C1 segment of cervical spinal cord (tissue), 14 donors: ENCODE measurements at places on chromosomes 1 and 21.

DNA sequence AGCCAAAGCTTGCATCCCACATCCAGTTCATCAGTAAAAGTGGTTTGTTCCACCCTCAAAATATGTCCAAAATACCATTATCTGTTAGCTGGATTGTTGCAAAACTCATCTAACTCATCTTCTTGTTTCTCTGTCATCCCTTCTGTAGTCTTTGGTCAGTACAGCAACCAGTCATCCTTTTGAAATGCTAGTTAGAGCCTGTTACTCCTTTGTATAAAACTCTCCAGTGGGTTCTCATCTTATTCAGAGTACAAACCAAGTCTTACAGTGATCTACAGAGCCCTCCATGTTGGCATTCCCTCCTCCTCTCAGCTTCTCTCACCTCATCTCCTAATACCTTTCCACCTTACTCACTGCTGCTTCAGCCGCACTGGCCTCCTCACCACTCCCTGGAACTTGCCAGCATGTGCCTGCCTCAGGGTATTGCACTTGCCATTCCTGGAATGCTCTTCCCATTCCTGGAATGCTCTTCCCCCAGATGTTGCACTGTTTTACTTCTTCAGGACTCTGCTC lies 70.6 kb downstream of the LAMC1 start:
- DNase-seq, result no peak

DNA sequence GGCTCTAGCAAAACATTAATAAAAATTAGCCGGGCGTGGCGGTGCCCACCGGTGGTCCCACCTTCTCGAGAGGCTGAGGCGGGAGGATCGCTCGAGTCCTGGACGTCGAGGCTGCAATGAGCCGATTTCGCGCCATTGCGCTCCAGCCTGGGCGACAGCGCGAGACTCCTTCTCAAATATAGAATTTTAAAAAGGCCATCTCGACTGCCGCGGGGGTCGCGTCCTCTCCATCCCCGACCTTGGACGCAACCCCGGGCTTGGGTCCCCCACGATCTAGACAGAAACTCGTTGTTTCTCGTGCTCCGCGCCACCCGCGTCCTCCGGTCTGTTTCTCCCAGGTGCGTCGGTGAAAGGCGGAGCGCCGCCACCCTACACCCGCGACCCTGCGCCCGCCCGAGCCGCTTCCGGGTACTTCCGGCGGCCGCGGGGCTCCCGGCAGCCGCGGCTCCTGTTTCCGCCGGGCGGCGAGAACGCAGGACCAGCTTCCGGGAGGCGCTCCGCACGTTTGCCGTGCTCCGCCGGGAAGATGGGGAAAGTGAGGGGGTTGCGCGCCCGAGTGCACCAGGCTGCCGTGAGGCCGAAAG lies at the start of gene SLX9:
TSS of gene SLX9 (plus strand) at position 498 of the 584 bp plus-strand sequence. CDS start at position 527, 29 bp downstream.
- peak; percentile 48 for DNase-seq

- no peak for DNase-seq
These were observed 216.0 kb downstream of the DENND1B start for GRCh38 chr1:197559244-197559643.

DNA sequence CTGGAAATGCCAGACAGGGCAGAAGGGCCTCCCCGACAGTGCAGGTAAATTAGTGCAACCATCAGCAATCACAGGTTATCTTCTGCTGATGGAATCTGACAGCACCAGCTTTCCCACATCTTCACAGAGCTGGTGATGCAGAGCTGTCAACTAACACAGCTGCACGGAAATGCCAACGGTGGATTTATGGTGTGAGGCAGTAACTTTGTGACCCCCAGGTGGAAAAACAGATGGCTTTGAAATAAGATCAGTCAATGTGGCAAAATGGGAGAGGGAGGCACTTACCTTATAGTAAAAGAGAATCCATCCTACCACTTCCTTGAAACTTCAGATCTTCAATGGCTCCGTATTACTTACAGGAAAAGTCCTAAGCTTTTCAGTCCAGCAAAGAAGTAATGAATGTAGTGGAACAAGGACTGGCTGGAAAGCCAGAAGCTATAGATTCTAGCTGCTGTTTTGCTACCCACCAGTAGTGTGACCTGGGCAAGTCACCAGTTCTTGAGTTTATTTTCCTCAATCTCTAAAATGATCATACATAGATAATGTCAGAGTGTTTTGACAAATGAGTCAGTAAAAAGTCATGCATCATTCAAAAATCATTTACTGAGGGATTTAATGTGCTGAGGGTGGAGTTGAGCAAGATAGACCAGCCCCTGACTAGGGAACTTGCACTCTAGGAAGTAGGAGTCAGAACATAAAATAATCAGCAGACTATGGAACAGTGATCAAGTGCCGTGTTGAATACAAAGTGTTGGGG lies 245.7 kb upstream of the JUN start:
- no peak for DNase-seq

DNA sequence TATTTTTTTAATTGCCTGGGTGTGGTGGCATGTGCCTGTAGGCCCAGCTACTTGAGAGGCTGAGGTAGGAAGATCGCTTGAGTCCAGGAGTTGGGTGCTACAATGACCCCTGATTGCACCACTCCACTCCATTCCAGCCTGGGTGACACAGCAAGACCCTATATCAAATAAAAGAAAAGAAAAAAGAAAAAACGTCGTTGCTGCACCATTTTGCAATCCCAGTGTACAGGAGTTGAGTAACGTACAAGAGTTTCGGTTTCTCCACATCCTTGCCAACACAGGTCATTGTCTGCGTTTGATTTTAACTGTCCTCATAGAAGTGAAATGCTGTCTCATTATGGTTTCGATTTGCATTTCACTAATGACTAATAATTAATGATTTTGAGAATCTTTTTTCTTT lies 7.9 kb downstream of the ZNF684 start:
- DNase-seq, result no peak

GRCh38 chr1:116754198-116754977 lies at the start of gene CD2:
Gene CD2 (plus strand): TSS chr1:116754430. CDS start chr1:116754493, 63 bp downstream.
- no peak for DNase-seq

DNA sequence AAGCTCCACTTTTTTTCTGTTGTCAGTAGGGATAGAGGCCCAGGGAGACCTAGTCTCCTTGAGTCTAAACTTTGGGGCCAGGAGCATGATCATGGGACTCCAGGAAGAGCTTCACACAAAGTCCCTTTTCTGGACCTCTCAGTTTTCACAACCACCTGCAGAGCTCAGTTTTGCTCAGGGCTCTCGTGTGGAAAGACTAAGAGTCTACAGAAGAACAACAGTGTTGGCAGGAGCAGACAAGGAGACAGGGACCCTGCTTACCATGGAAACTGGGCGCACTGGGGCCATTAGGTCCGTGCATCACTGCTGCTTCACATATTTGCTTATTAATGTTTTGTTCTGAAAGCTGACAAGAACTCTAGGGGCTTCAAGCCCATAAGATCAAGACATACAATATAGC lies 63.9 kb upstream of the HSD17B7 start:
- DNase-seq, result no peak

DNA sequence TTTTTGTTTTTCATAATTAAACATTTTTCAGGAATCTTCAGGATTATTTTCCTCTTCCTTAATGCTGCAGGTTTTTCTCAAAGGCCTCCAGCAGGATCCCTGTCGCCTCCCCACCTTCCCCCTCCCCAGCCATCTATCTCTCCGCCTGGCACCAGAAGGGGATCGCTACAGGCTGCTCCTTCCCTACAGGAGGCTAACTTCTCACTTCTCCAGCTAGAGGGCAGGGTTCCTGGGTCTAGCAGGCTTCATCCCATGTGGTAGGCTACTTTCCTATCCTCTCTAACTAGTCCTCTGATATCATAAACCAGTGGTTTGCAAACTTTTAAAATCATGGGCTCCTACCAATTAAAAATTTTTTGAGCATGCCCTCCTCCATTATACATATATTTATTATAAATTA lies 104.1 kb downstream of the KCNN3 start:
- DNase-seq, result no peak

DNA sequence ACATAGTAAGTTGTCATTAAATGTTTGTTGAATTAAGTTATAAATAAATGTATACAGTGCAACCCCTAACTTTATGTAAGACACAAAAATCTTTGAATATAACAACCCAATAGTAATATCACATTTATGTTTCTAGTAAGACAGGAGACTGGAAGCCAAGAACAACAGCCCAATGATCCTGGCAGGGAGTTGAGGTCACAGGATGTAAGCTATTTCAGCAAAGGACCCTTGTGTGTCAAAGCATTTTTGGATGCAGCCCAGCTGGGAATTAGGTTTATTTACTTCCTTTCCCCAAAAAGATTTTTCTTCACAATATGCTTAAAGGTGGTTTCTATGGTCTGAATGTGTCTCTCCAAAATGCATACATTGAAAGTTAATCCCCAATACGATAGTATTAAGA lies 34.0 kb upstream of the ABCA4 start:
- no peak for DNase-seq

DNA sequence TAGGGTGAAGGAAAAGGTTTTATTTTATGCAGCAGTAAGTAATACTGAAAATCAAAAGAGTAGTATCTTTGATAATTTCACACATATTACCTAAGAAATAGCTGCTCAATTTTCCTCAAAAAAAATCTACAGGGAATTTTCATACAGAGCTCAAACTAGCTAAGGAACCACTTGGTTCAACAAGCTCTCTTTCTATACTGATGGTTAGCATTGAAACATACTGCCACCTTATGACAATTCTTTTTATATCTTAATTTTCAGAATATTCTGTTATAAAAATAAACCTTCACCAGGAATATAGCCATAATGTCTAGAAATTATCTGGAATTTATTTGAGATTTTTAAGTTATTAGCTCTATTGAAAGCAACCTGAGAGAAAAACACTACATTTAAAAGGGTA lies 142.1 kb downstream of the DPYD start:
- no peak for DNase-seq

- DNase-seq, result no peak
These were observed 52.6 kb upstream of the RC3H1 start for GRCh38 chr1:174074757-174075156.

DNA sequence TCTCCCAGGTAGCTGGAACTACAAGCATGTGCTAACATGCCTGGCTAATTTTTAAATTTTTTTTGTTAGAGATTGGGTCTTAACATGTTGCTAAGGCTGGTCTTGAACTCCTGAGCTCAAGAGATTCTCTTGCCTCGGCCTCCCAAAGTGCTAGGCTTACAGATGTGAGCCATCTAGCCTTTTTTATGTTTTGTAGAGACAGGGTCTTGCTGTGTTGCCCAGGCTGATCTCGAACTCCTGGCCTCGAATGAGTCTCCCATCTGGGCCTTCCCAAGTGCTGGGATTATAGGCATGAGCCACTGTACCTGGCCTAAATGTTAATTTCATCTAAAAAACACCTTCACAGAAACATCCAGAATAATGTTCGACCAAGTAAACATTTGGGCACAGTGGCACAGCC lies 48.6 kb downstream of the FNBP1L start:
- DNase-seq, result no peak

GRCh38 chr1:19567041-19567440 lies 77.1 kb upstream of the NBL1 start:
- no peak for DNase-seq

DNA sequence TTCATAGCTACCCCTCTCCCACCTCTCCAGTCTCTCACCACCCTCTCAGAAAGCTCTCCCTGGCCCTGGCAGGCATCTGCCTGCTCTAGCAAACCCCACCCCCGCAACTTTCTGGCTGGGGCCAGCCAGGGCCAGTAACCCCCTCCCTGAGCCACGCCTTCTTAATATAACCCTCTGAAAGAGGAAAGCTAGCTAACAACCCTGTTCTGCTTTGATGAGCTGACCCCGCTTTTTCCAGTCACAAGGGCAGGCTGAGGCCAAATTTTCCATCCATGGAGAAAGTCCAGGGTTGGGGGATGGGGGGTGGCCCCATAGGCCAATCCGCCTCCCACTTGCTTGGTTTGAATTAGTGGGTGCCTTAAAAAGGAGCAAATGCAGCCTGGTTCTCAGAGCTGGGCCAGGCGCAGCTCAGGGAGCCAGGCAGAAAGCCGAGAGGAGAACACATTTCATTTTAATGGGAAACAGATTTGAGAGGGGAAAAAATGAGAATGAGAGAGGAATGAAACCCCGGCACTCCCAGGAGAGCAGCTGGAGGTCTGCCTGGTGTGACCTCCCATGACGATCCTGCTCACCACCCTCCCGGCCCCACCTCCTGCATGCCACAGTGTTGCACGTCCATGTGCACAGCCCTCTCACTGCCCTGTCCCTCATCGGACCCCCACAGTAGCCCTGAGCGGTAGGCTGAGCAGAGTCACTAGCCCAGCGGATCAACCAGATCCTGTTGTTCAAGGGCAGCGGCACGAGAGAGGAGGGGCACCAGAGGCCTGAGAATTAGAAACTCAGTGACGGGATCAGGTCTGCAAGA lies 62.3 kb downstream of the OPTC start:
- no peak for DNase-seq

GRCh38 chr1:31297277-31298247 lies 730 bp downstream of the ZCCHC17 start:
- DNase-seq, result no peak

DNA sequence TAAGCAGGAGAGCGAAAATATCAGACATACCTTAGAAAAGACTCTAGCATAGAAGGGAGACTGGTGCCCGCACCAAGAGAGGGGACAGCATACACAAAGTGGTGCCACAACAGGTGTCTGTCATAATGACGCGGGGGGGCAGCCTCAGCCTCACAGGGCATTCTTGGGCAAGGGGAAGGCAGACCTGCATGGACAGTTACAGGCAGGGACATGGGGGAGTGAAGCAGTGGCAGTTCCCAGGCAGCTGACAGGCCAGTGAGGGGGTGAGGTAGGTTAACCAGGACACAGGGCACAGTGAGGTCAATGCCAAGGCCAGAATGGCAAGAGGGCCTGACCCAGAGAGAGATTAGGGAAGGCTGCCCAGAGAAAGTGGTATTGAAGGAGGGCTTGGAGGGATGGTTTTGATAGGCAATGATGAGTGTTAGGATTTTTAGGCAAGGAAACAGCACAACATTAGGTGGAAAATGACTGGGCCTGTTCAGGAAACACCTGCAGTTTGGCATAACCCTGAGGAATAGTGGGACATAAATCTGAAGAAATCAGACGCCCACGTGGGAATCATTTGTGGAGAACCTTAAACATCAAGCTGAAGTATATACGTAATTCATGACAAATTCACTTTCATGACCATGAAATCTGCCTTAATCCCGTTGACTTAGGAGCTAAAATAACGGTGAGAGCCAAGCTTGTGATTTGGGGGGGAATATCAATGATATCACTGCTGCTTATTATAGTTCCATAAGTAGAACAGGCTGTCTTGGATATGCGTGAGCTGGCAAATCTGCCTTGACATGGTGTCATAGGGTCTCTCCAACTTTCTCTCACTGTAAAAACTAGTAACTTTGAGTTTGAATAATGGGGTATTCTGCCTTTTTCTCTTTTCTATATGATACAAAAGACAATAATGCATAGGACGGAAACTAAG lies 8.9 kb downstream of the PTPN14 start:
- no peak for DNase-seq

GRCh38 chr1:187894349-187894748 lies 1065.6 kb downstream of the PLA2G4A start:
- no peak for DNase-seq

GRCh38 chr1:171799166-171799565 lies 17.7 kb downstream of the METTL13 start:
- no peak for DNase-seq
